ENCODE measurements at places on chromosomes 4 and X. TPM values are rescaled to one million over a fixed set of nuclear protein-coding genes. Genes with fewer than 3 reads are reported as not detected.

- no peak for DNase-seq
Measured at GRCh38 chr4:183141997-183142396, 42.9 kb downstream of the WWC2 start.

DNA sequence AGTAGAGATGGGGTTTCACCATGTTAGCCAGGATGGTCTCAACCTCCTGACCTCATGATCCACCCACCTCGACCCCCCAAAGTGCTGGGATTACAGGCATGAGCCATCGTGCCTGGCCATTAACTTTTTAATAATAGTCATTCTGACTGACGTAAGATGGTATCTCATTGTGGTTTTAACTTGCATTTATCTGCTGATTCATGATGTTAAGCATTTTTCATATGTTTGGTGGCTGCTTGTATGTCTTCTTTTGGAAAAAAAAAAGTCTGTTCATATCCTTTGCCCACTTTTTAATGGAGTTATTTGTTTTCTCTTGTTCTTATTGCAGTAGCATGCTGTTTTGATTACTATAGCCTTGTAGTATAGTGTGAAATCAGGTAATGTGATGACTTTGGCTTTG is 45.8 kb downstream of the ANXA10 start:
- no peak for DNase-seq

GRCh38 chrX:48983081-48983480 is 11.4 kb upstream of the KCND1 start:
- DNase-seq: no peak

DNA sequence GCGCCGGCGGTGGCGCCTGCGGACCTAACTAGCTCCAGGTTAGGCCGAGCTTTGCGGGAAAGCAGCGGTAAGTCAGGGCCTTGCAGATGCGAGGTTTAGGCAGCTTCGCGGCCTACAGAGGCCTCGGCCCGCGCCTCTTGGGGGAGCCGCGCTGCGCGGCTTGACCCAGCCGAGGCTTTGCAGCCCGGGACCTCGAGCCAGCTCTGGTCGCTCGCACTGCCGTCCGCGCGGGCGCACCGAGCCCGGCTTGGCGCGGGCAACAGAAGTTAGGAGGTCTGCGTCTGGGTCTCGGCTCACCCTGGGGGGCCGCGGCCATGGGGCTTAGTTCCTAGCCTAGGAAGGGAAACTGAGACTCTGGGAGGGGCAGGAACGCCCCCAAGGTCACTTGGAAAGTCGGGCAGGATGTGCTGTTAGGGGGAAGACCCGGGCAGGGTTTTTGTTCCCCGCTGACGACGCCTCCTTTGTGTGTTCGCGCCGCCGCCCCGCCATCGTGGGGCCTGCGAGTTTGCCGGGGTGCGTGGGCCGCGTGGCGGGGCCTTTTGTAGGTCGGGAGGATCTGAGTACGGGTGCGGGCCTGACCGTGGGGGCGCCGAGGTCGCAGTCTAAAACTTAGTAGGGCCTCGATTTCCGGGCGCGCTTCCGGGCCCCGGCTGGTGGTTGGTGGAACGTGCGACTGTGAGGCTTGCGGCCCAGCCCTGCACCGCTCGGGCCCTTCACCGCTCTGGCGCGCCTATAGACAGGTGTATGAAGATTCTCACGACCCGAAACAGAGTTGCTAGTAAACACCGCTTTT is 482 bp downstream of the RNF4 start:
- peak; percentile 70 for DNase-seq

DNA sequence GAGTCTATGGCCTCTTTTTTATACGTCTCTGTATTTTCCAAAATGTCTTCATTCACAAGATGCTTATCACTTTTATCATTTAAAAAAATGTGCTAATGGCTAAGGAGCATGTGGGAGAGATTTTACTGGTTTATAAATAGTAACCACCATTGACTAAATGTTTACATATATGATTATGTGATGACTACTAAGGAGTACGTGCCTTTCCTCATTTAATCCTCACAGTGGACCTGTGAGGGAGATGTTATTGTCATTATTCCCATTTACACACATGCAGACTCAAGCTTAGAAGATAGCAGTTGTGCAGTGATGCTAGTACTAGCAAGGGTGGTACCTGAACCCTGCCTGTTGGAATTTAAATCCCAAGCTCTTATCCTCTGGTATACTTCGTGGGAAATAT is 2.4 kb downstream of the SRD5A3 start:
- DNase-seq: no peak

DNA sequence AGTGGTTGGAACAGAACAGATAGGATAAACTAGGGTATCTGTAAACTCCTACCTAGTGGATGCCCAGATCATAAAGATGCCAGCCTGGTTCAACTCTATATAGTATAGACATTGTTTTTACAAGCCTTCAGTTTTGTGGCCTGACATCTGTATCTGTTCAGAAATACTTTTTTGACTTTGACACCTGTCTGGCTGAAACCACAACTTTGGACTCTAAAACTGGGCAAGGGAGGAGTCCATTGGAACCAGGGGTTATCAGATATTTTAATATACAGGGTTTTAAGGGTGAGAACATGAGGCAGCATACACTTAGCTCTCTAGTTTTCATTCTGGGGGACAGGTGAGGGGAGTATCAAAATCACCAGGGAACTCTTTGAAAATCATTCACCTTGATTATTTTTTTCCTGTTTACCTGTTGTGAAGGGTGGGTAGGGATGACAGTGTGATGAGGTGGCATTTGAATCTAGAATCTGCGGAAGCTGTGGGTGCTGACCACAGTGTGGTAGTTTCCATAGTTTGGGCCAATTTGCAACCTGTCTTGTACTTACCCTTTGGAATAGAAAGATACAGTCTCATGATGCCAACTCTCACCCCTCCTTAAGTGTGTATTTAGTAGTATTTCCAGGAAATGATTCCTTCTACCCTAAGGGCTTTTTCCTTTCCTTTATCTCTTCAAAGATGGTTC is 20.6 kb downstream of the GAB1 start:
- no peak for DNase-seq

DNA sequence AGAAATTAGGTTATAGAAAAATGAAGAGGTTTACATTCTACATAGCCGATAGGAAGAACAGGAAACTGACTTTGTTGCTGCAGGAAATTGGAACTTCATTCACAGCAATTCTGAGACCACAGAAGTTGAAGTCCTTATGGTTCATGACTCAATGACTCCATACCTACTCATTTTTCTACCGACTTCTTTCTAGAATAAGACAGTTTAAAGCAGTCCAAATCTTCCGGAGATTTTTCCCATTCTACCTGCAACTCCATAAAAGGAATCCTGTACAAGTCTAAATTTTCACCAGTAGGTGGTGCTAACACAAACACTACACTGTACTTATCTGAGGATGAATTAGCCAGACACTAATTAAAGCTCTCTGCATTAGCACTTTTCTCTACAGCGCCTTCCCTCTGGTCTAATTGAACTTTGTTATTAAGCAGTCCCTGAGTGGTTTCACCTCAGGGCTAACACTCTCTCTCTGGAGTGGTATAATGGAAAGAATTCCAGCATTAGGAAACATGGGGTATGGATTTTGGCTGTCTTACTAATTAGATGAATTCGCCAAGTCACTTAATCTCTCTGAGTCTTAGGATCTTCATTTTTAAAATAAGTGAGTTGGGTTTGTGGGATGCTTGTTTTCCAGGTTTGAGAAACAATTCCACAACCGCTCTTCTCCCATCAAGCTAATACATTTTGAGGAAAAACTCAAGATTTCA is 167.9 kb downstream of the SMIM20 start:
- DNase-seq: peak; percentile 50

DNA sequence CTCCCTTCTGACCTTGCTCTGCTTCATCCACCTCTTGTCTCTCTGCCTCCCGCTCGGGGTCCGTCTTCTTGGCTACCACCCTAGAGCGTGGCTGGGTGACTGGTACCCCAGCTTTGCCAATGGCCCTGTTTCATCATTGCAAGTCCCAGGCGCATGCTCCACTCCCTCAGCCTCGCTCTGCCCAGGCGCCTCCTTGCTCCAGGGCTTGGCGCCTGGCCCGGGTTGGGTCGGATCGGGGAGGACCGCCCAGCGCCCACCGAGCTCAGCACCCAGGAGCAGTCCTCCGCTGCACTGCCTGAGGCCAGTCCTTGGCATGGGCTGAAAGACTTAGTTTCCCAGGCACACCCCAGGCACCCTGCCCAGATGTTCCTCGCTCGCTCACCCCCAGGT is 577 bp downstream of the BGN start:
- DNase-seq: no peak

GRCh38 chr4:169200361-169201030 is 70.3 kb downstream of the SH3RF1 start:
- DNase-seq: no peak

DNA sequence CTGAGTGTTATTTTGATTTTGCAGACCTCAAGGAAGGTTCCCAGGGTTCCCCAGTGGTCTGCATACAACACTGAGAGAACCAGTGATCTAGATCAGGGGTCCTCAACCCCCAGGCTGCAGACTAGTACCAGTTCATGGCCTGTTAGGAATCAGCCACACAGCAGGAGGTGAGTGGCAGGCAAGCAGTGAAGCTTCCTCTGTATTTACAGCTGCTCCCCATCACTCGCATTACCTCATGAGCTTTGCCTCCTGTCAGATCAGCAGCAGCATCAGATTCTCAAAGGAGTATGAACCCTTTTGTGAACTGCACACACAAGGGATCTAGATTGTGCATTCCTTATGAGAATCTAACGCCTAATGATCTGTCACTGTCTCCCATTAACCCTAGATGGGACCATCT is 28.5 kb downstream of the EDNRA start:
- DNase-seq: no peak

DNA sequence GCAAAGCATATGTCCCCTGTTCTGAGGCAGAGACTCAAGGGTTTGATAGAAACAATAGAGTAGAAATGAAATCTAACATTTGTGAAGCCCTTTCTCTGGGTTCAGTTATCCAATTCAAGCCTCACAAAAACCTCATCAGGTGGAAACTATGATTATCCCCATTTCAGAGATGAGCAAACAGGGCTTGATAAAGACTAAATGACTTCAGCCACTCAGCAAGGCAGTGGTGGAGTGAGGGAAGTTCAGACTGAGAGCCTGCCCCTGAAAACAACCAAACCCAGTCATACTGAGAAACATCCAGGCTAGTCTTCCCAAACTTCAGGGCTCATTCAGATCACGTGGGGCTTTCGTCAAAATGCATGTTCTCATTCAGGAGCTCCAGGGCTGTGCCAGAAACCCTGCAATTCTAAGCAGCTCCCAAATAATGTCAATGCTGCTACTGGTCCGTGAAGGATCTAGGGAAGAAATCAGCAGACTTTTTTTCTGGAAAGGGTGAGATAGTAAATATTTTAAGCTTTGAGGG is 109.6 kb upstream of the KIT start:
- DNase-seq: peak; percentile 16

DNA sequence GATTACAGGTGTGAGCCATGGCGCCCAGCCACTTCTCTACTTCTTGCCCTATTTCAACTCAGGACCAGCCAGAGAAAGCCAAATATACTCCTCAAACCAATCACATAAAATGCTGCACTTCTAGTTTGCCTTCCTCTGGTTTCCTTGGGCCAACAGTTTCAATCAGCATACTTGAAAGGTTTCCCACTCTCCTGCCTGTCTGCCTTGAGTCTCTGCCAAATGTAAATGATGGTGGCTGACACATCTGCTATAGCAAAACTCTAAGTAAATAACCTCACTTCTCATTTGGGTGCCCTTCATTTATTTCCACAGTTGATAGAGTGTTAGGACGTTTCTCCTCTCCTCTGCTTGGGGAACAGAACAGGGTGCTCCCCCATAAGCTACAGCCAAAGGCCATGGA is 36.4 kb upstream of the PPA2 start:
- no peak for DNase-seq

DNA sequence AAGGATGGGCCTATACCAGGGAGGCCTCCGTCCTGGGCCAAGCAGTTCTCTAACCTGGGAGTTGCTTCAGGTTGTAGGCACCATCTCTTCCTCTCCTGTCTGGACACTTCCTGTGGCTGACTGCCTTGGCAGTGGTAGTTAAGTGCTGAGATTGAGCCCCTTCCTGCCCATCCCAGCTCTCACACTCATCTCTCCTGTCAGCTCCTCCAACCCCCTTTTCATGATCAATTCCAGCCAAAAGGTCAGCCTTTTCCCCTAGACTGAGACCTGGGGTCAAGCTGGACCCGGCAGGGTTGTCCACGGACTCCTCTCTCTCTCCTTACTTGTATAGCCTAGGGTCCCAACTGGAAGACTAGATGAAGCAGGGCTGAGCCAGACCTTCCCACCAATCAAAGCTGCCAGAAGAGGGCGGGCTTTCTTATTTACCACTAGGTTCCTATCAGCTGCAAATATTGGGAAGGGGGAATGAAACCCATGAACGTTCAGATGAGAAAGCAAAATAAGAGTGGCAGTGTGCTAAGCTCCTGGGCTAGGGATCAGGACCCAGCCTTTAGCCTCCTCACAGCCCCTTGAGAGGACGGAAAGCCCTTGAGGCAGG is 34.5 kb downstream of the KDM5C start:
- peak; percentile 43 for DNase-seq

- DNase-seq: no peak
Measured at GRCh38 chr4:57668621-57669020, 558.4 kb upstream of the IGFBP7 start.

DNA sequence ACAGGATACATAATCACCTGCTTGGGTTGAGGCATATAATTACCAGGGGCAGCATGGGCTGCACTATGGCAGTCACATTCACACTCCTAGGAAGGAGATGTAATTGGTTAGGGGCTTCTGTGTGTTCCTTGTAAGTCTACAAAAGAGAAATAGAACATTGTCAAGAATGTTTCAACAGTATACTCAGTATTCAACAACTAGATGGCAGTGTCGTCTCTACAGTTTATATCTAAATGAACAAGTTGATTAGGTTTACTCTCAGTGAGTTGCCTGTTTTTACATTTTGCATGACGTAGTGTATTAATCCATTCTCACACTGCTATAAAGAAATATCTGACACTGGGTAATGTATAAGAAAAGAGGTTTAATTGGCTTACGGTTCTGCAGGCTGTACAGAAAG is 50.5 kb upstream of the RAB33B start:
- no peak for DNase-seq

DNA sequence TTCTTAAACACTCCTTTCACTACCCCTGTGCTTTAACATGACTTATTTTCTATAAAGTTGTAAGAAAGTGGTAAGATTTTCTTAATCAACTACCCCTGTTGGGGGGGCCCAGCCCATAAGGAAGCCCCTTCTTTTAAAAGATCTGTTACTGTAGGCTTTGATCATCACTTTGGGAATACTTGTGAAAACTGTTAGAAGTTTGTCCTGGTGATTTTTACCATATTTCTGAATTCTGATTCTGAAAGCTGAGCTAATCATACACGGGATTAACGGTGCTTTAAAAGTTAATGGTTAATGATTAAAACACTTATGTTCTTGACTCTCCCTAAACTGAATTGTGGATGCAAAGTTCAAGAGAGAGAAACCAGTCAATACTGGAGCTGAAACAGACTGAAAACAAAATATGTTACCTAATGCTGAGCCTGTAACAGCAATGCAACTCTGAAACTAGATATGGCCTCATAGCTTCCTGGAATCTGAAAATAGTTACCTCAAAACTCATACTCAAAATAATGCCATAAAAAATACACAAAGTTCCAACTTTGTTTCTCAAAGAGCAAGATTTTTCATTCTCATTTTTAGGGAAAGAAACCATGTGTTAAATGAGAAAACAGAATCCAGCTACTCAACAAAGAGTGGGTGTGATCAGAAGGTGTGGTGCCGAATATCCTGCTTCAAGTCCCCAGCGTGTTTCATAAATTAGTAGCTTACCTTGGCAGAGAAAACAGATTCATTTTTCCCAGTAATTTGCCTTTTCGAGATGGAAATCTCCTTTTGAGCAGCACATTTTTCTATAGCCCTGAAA is 31.6 kb downstream of the ADH7 start:
- no peak for DNase-seq

STBD1 gene
- 0.24 TPM for polyA plus RNA-seq

TMPRSS11D gene
- polyA plus RNA-seq: not detected

DDX53 gene
- polyA plus RNA-seq: 2.5 TPM

BEND2 gene
- not detected for polyA plus RNA-seq

FOXP3 gene
- not detected for polyA plus RNA-seq

BRS3 gene
- polyA plus RNA-seq: not detected

Measured in K562 (cell line).